ENCODE measurements at places on chromosomes 5 and 9.
A peak's percentile ranks its signal among the peaks of the same experiment; 100 is the strongest.

DNA sequence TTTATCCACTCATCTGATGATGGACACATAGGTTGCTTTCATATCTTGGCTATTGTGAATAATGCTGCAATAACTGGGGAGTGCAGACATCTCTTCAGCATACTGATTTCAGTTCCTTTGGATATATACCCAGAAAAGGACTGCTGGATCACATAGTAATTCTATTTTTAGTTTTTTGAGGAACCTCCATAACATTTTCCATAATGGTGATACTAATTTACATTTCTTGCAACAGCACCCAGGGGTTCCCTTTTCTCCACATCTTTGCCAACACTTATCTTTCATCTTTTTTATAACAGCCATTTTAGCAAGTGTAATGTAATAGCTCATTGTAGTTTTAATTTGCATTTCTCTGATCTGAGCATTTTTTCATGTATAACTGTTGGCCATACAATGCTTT is 34.1 kb upstream of the NR4A3 start:
- DNase-seq, result no peak

GRCh38 chr5:150270541-150271295 is 18.9 kb downstream of the CAMK2A start:
- no peak for DNase-seq

DNA sequence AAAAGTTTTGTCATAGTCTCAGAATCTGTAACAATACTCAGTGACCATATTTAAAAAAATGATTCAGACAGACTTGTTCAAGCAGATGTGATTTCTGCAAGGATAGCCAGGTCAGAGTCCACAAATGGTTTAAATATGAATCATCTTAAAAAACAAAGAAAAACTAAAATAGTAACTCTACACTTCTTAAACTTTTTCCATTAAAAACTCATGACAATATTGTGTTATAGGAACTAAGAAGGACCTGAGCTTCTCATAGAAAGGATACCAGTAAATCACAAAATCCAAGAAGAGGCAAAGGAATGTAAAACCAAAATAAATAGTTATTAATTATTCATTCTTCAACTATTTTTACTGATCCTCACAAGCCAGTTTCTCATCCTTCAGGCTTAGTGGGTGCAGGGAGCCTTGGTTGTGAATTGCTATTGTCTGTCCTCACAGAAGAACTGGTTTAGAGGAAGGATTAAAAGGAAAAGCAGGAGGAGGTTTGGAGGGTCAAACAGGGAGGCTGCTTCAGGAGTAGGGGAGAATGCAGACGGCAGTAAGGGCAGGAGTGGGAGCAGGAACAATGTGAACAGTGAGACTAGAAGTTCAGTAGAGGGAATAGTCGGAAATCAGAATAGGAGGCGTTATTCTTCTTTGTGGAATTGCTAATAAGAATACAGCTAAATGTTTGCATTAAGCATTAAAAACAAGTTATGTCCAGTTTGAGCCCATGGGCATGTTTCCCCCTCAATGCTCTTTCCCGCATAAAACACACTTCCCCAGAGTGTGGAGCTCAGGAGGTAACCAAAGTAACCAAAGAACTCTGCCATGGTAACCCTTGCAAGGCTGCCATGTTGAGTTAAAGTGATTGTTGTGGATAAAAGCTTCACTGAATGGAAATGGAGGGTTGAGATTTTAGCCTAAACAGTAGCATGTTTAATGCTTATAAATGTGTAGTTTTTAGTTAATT is 110.7 kb downstream of the CCDC192 start:
- DNase-seq, result no peak

- no peak for DNase-seq
Observed at GRCh38 chr5:143308731-143309130, 94.8 kb downstream of the NR3C1 start.

- DNase-seq, result no peak
Observed at GRCh38 chr9:91117959-91118703, 243.6 kb downstream of the AUH start.

DNA sequence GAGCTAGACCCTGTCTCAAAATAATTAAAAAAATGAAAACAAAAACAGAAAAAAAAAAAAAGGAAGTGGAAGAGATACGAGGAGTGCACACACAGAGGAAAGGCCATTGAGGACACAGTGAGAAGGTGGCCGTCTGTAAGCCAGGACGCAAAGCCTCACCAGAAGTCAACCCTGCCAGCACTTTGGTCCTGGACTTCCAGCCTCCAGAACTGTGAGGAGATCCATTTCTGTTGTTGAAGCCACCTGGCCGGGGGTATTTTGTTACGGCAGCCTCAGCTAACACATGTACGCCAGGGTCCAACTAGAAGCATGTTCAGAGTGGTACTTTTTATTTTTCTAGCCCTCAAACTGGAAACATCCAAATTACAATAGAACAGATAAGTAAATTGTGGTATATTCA is 21.8 kb downstream of the SLC35D2 start:
- no peak for DNase-seq

DNA sequence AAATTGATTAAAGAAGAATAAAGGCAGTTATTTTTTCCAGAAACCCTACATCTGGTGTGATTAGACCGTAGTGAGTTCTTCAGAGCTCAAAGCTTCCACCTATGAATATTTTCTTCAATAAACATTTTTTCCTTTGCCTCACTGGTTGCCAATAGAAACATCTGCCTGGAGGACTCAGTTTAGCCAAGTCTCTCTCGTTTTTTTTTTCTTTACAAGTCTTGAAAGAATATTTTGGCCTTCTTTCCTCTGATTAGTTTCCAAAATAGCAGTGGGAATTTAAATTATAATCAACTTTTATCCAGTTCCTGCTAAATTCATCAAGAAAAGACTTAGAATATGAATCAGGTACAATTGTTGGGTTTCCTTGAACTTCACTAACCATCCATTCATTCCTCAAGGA is 897.5 kb downstream of the TLE1 start:
- no peak for DNase-seq

GRCh38 chr5:35832762-35833161 is 23.9 kb upstream of the IL7R start:
- no peak for DNase-seq

DNA sequence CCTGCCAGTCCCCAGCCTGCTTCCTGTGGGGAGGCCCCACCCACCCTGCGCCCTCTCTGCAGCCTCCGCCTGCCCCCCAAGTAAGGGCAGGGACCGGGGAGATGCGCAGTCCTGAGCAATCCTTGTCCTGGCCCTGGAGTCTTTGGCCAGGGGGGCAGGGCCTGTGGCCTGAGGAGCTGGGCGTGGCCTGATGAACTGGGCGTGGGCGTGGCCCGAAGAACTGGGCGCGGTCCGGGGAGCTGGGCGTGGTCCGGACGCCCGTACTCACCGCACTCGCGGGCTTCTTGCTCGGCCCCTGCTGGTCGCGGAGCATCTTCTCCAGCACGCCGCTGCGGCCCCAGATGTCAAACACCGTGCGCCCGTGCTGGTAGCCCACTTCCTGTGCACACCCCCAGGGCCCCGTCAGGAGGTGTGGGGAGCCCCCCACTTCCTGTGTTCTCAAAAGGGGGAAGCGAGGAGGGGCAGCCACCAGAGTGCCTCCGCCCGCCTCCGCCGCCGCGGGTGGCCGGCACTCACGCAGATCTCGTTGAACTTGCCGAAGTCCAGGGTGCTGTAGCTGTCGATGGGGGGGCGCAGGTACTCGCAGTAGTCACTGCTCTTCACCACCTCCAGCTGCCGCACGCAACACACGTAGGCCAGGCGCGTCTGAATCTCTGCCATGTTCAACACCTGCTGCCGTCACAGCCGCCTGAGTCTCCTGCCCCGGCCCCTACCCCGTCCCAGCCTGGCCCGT is 2.7 kb upstream of the NSMF start:
- DNase-seq, result peak; percentile 39

DNA sequence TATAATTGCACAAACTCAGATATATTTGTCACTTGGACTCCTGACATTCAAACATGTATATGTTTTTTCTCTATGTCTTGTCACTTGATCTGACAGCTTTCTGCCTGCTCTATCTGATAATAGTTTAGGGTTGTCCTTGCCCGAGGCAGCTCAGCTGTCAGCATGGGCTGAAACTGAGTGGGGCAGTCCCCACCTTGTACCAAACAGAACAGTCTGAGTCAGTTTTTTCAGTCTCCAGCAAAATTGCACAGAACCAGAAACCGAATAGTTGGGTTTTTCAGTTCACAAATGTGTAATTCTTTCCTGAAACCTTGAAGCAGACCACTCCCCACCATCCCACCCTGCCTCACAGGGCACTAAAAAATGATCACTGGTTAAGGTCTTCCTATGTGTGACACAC is 9.5 kb upstream of the HAND1 start:
- DNase-seq, result no peak

DNA sequence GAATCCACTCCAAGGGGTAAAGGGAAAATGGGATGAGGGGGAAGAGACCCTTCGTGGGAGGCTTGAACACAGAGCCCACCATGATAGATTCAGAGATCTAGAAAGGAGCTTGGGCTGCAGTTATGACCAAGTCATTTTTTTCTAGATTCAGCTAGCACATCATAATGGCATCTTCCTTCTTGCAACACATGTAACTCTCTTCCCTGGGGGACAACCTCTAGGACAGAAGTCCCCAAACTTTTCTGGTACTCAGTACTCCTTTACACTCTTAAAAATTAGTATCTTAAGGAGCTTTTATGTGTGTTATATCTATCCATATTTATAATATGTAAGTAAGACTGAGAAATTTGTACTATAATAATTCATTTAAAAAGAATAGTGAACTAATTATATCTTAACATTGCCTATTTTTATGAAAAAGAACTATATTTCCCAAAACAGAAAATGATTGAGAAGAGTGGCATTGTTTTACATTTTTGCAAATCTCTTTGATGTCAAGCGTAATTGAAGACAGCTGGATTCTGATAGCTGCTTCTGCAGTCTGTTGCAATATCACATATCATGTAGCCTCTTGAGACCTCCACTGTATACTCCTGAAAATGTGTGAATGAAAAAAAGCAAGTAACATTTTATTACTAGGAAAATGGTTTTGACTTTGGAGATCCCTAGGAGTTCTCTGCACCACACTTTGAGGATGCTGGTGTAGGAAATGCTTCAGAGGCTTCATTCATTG is 875 bp downstream of the ACO1 start:
- no peak for DNase-seq

DNA sequence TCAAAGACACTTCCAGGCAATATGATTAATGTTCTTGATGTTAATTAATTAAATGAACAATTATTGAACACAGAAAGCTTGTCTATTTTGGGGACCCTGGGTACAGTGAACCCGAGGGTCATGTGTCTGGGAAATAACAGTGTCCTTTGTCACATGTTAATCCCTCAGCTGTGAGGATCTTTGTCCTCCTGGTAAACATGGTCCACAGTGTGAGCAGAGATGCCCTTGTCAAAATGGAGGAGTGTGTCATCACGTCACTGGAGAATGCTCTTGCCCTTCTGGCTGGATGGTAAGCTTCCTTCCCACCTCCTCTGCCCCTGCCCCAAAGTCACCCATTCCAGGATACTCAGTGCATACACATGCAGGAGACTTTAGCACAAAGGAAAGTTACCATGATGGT is 107.9 kb downstream of the MEGF10 start:
- no peak for DNase-seq

DNA sequence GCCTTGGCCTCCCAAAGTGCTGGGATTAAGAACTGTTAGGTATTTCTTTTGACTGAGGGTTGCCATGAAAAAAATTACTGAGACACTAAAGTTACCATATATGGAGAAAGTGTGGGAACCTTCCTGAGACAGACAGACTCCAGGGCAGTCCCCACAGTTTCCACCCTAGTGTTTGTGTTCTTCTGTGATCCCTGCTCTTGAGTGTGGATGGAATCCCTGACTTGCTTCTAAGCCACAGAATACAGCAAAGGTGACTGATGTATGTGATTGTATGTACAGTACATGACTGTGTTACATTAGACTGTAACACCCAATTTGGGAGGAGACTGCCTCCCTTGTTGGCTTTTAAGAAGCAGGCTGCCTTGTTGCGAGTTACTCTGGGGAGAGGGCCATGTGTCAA is 24.7 kb upstream of the ADAM19 start:
- no peak for DNase-seq

GRCh38 chr5:145858959-145859358 is 13.9 kb downstream of the GRXCR2 start:
- DNase-seq, result no peak

DNA sequence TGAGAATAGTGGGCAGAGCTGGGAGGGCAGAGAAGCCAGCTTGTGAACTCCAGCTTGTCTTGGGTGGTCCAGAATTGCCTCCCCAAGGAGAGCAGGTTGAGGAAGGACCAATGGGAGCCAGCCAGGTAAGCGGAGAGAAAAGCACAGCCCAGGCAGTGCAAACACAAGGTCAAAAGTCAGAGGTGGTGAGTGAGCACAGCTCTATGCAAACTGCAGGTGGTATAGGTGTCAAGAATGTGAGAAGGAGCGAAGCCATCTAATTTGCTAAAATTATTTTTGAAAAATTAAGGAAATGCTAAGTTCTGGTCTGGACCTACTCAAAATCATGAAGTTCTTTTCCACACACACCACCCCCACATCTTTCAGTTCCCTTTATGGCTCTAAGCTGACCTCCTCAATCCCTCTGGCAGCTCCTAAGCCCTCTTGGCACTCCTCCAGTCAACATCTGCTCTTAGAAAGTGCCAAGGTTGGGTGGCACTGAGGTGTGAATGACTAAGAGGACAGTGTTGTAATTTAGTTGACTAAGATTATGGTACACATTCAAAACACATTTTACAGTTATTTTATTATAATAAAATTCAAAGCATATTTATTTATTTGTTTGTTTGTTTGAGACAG is 6.6 kb upstream of the OTULINL start:
- DNase-seq, result no peak

- no peak for DNase-seq
Observed at GRCh38 chr5:113293068-113293974, 141.5 kb downstream of the TSSK1B start.

DNA sequence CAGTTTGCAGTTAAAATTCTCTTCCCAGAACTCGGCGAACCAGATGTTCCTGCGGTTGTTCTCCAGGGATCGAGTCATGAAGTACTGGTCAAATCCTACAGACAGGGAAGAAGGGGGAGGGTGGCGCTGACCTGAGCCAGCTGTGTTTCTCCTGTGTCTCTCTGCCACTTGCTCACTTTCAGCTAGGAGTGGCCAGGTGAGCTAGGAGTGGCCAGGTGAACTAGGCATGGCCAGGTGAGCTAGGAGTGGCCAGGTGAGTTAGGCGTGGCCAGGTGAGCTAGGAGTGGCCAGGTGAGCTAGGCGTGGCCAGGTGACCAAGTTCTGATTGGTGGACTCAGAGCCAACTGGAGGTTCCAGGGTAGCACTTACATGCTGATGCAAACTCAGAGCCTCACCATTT is 5.8 kb downstream of the GRM6 start:
- no peak for DNase-seq

- DNase-seq, result no peak
Observed at GRCh38 chr5:77430726-77431125, 61.4 kb downstream of the WDR41 start.

DNA sequence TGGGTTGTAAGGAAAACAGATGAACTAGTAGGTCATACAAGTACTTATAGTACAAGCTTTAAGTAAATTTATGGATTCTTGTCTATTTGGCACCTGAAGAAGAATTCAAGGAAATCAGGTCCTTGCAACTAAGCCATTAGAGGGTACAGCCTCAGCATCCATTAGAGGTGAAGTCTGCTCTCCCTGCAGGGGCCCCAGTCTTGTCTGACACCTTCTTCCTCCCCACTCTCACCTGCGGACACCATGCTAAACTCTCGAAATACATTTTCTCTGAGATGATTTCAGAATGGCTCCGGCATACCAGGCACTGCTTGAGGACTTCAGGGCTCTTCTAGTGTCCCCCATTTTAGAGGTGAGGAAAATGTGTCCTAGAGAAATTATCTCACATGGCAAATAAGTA is 137.9 kb downstream of the GNAQ start:
- no peak for DNase-seq

Data from stimulated activated CD4-positive, alpha-beta T cell treated with anti-CD3 and anti-CD28 coated beads, Interleukin-15, amount 100 ng/mL, for 1 hour (primary cell).